ENCODE measurements at places on chromosomes 4 and X. TPM values are rescaled to one million over a fixed set of nuclear protein-coding genes. Genes with fewer than 3 reads are reported as not detected.

The ENPEP gene
- 0.53 TPM for total RNA-seq

The CTSO gene
- 2.4 TPM for total RNA-seq

The GNL3L gene
- total RNA-seq: 57.7 TPM

The MAP3K15 gene
- total RNA-seq: 0.37 TPM

DNA sequence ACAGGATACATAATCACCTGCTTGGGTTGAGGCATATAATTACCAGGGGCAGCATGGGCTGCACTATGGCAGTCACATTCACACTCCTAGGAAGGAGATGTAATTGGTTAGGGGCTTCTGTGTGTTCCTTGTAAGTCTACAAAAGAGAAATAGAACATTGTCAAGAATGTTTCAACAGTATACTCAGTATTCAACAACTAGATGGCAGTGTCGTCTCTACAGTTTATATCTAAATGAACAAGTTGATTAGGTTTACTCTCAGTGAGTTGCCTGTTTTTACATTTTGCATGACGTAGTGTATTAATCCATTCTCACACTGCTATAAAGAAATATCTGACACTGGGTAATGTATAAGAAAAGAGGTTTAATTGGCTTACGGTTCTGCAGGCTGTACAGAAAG, 50.5 kb upstream of the RAB33B start:
- DNase-seq: no peak

- DNase-seq: no peak
These were observed 69.8 kb downstream of the PSAPL1 start for GRCh38 chr4:7364979-7365378.

DNA sequence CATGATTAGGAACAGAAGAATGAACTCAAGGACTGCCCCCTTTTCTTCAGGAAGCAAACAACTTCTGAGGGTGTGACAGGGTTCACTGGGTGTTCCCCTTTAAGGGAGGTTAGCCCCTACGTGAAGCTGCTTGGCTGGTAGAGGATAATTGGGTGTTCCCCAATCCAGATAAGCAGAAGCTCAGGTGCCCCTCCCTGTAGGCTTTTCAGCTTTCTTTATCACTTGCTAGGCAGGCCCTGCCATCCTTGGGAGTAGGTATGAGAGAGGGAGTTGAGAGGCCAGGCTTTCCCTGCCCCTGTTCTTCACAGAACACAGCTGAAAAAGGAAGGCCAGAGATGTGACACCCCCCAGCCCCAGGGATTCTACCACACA, 44.2 kb downstream of the RTL9 start:
- no peak for DNase-seq

GRCh38 chr4:122827879-122828601, 1.4 kb downstream of the FGF2 start:
- DNase-seq: peak; percentile 43

GRCh38 chr4:153789741-153790499, 1.0 kb upstream of the SFRP2 start:
- no peak for DNase-seq

DNA sequence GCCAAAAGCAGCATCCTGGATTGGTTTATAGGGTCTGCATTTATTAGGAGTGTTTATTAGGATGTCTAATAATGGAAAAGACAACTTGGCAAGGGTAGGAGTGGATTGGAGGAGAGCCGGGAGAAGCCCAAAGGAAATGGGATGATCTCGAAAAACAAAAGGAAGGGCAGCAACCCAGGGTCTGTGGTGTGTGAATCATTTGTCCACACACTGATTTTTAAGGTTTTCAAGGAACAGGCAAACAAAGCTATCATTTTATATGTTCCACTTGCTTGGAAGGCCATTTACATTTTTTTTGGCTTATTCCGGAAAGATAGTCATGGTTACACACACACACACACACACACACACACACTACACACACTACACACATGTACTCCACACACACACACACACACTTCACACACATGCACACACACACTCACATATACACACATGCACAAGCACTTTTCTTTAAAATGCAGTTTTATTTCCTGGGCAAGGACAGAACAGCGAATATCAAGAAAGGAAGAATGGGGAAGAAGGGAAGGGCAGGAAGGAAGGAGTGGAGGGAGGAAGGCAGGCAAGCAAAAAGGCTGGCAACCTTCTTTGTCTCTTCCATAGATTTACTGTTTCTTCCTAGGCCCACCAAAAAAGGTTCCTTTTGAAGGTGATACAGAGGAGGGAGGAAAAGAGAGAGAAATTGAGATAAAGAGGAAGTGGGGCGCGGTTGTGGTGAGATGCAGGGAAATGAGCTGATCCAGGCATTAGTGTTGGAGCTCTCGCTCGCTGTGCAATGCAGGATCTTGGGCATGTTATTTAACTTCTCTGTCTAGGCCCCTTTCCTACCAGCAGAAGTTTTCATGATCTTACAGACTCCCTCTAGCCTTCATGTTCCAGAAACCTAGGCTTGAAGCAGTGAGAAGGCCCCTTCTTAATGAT, 88.6 kb upstream of the MAML3 start:
- peak; percentile 53 for DNase-seq

DNA sequence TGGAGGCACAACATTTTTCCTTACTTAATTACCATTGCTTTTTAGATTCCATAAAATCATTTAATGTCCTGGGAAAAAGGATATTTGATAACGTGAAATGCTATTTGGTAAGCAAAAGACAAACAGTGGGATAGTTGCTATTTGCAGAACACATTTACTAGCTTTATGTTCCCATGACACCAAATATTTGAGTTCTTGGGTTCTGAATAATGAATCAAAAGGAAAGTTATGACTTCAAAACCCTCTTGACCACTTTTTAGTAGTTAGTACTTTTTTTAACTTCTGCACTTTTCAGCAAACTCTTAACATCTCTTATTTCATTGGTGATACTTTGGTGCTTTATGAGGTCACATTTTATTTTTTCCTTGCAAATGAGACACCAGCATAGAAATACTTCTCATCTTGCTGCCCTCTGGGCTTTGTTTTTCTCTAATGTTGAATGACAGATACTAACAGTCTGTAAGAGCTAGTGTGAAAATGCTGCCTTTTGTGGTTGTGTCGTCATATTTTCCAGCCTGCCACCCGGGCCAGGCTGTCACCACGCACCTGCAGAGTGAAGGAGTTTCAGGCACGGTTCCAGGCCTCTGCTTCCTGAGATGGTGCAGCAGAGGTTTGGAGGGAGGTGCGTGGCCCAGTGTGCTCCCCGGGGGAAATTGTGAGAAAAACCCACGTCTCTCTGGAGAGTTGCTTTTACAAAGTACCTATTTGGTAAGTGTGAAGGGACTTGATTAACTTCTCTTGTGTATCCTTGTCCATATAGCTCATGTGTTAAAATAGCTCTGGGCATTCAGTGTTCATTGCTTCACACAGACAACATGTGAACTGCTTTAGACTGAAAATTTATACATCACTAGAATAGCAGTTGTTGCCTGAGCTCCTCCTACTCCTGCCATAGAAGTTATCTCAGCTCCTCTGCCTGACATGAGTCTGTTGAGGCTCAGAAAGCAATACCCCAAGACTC, 34.7 kb downstream of the MSL3 start:
- DNase-seq: peak; percentile 68

- peak; percentile 24 for DNase-seq
These were observed 97.9 kb downstream of the ARHGEF9 start for GRCh38 chrX:63686878-63687714.

DNA sequence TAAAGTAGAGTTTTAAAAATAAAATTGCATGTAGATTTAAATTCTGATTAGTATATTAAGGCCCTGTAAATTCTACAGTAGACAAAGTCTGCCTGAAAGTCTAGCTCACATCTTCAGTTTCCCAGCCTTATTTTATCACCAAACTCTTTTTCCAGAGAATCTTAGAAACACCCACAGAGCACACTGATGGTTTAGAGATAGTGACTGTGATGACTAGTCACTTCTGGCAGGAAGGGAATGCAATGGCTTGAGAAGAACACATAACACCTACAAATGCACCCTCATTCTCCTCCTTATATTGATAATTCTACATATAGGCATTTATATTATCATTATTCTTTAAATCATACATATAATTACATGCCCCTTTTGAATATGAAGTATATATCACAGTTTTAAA, 232.9 kb downstream of the ARAP2 start:
- DNase-seq: no peak

Data from activated CD8-positive, alpha-beta T cell treated with anti-CD3 and anti-CD28 coated beads, Interleukin-2, amount 10 ng/mL, durations not matched to agents 7 days and 5 days (primary cell).